ENCODE measurements at places on chromosomes 11 and 22. TPM values are rescaled to one million over a fixed set of nuclear protein-coding genes. Genes with fewer than 3 reads are reported as not detected.

DNA sequence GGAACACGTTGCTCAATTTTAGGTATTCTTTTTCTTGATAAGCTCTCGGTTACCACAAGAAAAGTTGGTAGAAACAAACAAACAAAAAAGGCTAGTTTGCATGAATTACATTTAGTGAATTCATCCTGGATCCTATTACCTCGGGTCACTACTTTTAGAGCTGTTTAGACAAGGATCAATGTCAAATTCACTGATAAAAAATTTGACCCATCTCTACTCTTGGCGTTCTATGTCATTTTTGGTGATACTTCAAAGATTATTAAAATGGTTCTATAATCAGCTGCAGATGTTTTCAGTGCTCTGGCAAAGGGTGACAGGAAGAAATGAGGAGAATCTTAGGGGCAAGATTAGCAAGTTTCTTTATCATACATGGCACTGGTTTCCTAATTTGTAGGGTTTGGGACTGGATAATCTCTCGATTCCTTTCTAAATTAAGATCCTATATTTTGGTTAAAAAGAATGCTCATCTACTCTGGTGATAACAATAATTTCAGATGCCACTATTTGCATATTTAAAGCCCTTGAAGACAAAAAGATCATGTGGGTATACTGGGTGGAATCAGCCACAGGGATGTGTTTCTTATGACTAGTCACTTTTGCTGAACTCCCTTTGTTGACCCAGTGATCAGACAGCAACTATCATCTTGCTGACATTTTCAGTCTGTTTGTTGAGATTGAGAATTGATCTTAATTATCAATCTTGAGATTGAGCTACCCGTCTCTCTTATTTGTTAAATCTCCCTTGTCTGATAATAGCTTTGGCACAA, 442.9 kb downstream of the AASDHPPT start:
- H3K36me3 ChIP-seq = no peaks in the 10 kb centered on the region
- no peak overlapping the region for H3K4me3 ChIP-seq
- H3K27ac ChIP-seq = no peak overlapping the region
- H3K27me3 ChIP-seq = peaks cover 7% of the 10 kb centered on the region

DNA sequence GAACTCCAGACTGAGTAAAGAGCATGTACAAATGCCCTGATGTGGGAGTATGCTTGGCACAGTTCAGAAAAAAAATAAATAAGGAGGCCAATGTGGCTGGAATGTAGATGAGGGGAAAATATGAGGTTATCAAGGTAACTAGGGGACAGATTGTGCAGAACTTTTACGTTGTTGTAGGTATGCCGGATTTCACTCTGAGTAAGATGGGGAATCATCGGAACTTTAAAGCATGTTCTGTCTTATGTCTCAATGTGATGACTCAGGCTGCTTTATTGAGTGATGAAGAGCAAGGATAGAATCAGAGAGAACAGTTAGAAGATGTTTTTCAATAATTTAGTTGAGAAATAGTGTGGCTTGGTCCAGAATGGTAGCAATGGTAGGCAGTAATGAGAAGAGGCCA, 130.4 kb downstream of the C11orf87 start:
- H3K36me3 ChIP-seq = no peaks in the 10 kb centered on the region
- peaks cover 17% of the 10 kb centered on the region for H3K4me1 ChIP-seq
- H3K4me3 ChIP-seq = no peak overlapping the region
- H3K27ac ChIP-seq = no peak overlapping the region
- DNase-seq = no peak
- no peaks in the 10 kb centered on the region for H3K27me3 ChIP-seq

- peaks cover 34% of the 10 kb centered on the region for H3K36me3 ChIP-seq
- no peak for DNase-seq
- H3K27ac ChIP-seq = peak overlapping the region; percentile 57
- no peak overlapping the region for H3K4me3 ChIP-seq
- no peaks in the 10 kb centered on the region for H3K27me3 ChIP-seq
- peaks cover 17% of the 10 kb centered on the region for H3K4me1 ChIP-seq
Measured at GRCh38 chr22:19455585-19456370, 8.3 kb upstream of the C22orf39 start.

DNA sequence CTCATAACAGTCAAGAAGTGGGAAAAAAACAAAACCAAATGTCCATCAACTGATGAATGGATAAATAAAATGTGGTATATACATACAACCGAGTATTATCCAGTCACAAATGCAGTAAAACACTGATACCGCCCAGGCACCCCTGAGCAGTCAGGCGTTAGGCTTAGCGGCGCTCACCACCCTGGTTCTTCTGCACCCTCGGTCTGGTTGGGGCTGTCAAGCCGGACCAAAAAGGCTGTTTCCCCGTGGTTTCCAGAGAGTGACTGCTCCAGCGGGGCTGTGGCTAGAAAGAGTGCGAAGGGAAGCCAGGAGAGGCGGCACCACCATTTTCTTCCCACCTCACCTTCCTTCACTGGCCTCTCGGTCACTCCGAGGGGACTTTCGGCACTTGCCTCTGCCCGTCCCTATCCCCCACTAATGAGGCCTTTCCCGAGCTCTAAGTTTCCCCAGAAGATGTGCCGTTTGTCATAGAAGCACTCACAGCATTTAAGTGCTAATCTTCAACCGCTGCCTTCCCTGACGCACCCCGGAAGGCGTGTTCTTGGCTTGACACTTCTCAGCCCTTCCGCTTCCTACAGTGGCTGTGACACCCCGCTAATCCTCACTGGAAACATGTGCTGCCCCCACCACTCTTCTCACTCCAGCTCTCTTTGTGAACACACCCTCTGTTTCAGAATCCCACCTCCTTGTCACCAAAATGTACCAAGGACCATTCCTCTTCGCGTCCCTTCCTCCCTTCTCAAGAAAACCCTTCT, 42.4 kb downstream of the FCHSD2 start:
- H3K4me3 ChIP-seq = no peak overlapping the region
- H3K27ac ChIP-seq = peak overlapping the region; percentile 1
- DNase-seq = no peak
- peaks cover 5% of the 10 kb centered on the region for H3K36me3 ChIP-seq
- peaks cover 16% of the 10 kb centered on the region for H3K4me1 ChIP-seq

DNA sequence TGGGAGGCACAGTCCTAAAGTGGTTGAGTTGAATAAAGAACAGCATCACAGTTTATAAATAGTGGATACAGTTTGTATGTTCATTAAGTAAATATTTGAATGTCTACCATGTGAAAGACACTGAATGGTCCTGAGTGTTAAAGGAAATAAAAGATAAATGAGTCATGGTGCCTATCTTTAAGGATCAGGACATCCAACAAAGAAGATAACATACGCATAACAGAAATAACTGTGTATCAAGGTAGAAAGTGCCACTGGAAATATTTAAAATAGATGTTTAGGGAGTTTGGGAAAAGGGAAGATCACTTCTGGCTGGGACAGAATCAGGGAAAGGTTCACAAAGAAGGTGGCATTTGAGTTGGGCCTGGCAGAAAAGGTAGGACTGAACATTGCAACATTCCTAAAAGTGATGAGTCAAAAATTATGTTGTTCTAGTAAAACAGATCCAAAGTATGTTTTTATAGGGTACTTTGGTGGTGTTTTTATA, 41.5 kb downstream of the CSTPP1 start:
- H3K36me3 ChIP-seq = no peaks in the 10 kb centered on the region
- H3K4me1 ChIP-seq = peaks cover 22% of the 10 kb centered on the region
- no peak for DNase-seq
- H3K27me3 ChIP-seq = no peaks in the 10 kb centered on the region
- no peak overlapping the region for H3K4me3 ChIP-seq

GRCh38 chr11:10526974-10527918, 13.7 kb downstream of the RNF141 start:
- H3K27ac ChIP-seq = peak overlapping the region; percentile 82
- H3K27me3 ChIP-seq = no peaks in the 10 kb centered on the region
- peaks cover 52% of the 10 kb centered on the region for H3K4me1 ChIP-seq
- no peak for DNase-seq
- no peak overlapping the region for H3K4me3 ChIP-seq

- H3K27ac ChIP-seq = peak overlapping the region; percentile 98
- no peaks in the 10 kb centered on the region for H3K27me3 ChIP-seq
- H3K4me3 ChIP-seq = peak overlapping the region; percentile 89
- no peak for DNase-seq
Measured at GRCh38 chr11:10930972-10931760, 73.3 kb upstream of the ZBED5 start.

- no peaks in the 10 kb centered on the region for H3K36me3 ChIP-seq
- H3K27ac ChIP-seq = no peak overlapping the region
- no peak overlapping the region for H3K4me3 ChIP-seq
- peaks cover 10% of the 10 kb centered on the region for H3K4me1 ChIP-seq
- DNase-seq = no peak
- H3K27me3 ChIP-seq = no peaks in the 10 kb centered on the region
Measured at GRCh38 chr11:79427611-79428327, 13.1 kb downstream of the TENM4 start.

DNA sequence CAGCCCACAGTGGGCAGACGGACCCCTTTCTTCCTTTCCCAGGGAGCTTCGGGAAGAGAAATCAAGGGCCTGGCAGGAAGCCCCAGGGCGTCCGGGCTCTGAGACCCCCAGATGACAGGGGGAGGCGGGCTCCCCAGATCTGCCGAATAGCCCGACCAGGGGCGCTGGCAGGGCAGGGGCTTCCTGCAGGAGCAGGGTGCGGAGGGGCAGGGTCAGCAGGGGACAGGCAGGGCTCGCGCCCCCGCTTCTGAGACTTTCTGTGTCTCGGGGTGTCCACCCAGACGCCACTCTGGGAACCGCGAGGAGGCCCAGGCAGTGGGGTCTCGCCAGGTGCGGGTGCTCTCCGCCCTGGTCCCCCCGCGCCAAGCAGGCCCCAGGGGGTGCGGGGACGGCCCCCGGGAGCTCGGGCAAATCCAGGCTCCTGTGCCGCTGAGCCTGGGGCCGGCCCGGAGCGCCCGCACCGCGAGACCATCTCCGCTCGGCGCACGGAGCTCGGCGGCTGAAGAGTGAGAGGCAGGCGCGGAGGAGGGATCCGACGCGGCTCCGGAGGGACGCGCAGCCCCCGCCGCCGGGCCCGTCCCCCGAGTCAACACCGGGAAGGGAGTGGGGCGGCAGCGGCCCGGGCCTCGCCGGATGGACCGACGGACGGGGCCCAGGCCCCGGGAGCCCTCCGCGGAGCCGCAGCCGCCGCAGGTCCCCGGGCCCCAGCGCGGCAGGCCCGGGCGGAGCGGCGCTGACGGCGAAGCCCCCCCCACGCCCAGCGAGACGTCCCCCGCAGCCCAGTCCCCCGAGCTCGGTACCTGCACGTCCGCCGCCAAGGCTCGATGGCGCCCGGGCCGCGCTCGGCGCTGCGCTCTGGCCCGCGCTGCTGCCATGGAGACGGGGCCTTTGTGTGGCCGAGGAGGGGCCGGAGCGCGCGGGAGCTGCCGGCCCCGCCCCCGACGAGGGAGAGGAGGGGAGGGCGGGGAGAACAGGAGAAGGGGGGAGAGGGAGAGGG, at the start of gene PLXNB2:
Gene PLXNB2, minus strand, starts transcription at position 894 of the 997 bp plus-strand sequence. CDS start 17,062 bp downstream, outside the sequence.
- DNase-seq = no peak
- H3K36me3 ChIP-seq = no peaks in the 10 kb centered on the region
- H3K4me1 ChIP-seq = peaks cover 56% of the 10 kb centered on the region

DNA sequence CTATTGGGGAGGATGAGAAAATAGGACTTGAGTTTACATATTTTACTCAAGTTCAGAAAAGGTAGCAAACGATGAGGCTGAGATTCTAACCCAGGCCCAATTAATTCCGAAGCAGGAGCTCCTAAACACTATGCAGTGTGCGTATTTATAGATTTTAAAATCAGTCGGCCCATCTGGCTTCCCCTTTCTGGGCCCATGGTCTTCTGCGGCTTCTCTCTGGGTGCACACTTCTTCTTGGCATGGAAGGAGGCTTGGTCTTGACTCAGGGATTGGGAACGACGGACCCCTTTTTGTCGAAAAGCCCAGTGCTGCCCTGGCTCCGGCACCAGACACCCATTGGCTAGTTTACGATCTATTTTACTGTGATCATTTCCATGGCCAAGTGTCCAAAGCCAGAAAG, 1433.8 kb downstream of the BRD1 start:
- no peaks in the 10 kb centered on the region for H3K4me1 ChIP-seq
- H3K27me3 ChIP-seq = peaks cover 38% of the 10 kb centered on the region
- DNase-seq = no peak
- no peak overlapping the region for H3K4me3 ChIP-seq
- H3K27ac ChIP-seq = no peak overlapping the region
- peaks cover 2% of the 10 kb centered on the region for H3K36me3 ChIP-seq

DNA sequence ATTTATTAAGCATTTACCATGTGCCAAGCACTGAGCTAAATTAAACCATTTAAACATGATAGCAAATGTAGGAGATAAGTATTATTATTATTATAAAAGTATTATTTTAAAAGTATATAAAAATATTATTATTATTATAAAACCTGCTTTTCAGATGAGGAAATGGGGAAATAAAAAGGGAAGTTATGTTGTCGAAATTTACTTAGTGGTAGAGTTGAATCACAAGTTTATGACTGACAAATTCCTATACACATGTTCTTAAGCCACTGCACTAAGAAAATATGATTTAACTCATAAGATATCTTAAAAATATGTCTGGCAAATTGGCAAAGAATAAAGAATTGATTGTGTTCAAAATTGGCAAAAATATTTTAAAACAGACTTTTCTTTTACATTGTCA, 53.8 kb downstream of the CASP12 start:
- no peak for DNase-seq
- no peak overlapping the region for H3K4me3 ChIP-seq
- no peak overlapping the region for H3K27ac ChIP-seq
- H3K36me3 ChIP-seq = no peaks in the 10 kb centered on the region
- H3K4me1 ChIP-seq = no peaks in the 10 kb centered on the region

DNA sequence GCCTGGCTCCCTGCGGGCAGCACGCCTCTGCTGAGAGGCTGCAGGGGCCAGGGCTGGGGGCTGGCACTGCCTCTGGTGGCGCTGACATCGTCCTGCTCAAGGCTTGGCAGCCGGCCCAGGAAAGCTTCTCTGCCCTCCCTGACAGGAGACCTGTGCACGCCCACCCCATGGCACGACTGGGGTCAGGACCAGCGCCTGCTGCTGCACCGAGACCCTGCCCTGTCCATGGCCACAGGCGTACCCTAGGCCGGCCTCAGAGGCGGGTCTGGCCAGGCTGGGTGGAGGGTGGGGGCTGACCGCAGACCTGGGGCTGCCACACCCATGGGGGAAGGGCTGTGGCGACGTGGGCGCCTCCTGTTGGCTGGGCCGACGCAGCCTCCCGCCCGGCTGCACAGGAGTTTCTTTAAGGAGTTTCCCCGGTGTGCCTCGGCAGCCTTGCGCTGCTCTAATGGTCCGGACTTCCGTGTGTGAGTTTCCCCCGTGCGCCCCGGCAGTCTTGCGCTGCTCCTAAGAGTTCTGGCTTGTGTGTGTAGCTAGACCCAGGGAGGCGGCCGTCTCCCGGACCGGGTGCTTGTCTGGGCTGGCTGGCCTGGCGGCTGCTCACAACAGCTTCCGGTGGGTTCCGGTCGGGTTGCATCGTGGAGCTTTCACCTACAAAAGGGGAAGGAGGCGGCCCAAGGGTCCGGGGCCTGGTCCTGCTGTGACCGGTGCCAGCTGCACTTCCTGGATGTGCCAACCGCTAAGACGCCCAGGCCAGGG, 4.6 kb downstream of the TRABD start:
- H3K27ac ChIP-seq = no peak overlapping the region
- no peaks in the 10 kb centered on the region for H3K36me3 ChIP-seq
- no peak overlapping the region for H3K4me3 ChIP-seq
- H3K4me1 ChIP-seq = peaks cover 19% of the 10 kb centered on the region

SCGB1A1 gene
- total RNA-seq = not detected

AQP11 gene
- total RNA-seq = 1.6 TPM

VPREB1 gene
- not detected for total RNA-seq
